Stimulated activated naive CD8-positive, alpha-beta T cell treated with anti-CD3 and anti-CD28 coated beads, Interleukin-15, amount 100 ng/mL, for 72 hours (primary cell): ENCODE measurements at places on chromosomes 7 and 10.

GRCh38 chr7:139876622-139877283 is 47.7 kb downstream of the TBXAS1 start:
- no peak for DNase-seq

DNA sequence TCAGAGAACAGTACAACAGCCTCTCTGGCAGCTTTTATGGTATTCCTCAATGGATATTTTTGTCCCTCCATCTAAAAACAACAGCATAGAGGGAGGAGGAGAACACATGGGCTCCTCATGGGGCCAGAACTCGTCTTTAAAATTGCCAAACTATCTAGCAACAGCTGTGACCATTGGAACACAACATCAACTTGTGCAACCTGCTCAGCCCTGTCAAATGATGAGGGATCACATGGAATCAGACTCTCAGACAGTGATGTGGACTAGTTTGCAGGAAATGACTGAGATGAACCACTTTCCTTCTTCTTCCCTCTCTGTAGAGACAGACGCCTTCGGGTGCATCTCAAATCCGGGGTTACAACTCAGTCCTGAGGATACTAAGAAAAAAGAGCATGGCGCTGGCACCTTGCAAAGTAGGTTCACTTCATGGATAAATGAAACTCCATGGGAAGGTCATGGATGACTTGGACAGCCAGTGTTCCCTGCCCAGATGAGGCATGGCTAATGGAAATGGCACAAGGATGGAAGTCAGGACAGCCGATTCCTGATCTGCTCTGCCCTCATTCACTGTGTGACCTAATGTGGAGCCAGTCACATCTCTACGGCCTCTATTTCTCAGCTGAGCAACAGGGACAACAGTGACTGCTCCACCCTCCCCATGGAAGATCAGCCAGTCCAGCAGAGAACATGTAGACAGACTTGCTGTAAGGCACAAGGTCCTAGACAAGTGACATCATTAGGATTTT is 24.6 kb upstream of the DGKI start:
- DNase-seq = no peak

DNA sequence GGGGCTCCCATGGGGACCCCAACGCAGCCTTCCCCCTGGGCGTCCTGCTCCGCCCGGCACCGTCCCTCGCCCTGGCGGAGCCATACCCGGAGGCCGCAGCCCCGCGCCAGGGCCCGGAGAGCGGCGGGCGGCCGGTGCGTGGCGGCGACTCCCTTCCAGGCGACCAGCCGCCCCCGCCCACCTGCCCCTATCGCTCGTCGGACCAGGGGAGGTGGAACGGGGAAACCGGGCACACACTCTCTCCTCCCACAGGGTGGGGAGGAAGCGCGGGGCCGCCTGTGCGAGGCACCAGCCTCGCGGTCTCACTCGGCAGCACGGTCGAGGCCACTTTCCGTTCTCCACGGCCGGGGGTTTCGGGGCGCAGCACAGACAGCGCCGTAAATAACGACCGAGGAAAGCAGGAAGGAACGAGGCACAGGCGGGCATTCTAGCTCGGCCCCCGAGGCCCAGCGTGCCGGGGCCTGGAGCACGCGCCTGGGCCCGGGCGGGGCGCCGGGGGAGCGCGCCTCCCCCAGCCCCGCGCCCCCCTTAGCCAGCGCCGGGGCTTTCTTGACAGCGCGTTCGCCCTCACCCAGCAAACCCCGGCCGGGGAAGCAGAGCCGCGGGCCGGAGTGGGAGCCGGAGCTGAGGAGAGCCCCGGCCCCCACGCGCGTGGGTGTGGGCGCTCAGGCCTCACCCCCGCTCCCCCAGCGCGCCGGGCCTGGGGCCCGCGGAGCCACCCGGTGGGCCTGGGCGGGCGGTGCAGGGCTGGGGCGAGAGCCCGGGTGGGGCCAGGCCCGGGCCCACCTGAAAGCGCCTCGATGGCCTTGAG is 936 bp downstream of the IGF2BP3 start:
- DNase-seq = peak; percentile 42

- DNase-seq = no peak
These were observed 16.6 kb downstream of the TAS2R40 start for GRCh38 chr7:143238289-143238980.

GRCh38 chr10:96188916-96189315 is 58.8 kb downstream of the ZNF518A start:
- no peak for DNase-seq

DNA sequence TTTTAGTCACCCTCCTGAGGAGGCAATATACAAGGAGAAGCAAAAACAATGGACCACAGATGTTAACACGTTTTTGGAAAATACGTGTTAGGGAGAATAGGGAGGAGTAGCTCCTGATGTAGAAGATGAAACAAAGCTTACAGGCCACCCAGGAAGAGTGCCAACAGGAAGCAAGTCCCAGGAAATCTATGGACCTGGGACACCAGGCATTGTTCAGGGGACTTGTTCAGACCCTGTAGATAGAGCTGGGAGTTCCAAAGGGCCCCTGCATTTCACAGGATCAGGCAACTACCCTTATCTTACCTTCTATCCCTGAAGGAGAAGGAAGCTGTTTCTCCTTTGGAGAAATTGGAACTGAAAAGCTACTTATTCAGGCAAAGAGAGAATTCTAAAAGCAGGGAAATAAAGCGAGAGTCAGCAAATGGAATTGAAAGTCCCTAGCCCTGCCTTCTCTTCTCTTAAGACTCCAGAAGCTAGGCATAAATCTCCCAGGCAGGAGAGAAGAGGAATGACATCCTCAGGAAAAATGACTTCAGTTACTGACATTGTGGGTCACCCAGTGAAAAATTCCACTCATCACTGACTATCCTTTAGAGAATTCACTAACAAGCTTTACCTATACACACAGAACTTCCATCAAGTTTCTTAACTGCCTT is 77.7 kb upstream of the FAM3C start:
- no peak for DNase-seq

DNA sequence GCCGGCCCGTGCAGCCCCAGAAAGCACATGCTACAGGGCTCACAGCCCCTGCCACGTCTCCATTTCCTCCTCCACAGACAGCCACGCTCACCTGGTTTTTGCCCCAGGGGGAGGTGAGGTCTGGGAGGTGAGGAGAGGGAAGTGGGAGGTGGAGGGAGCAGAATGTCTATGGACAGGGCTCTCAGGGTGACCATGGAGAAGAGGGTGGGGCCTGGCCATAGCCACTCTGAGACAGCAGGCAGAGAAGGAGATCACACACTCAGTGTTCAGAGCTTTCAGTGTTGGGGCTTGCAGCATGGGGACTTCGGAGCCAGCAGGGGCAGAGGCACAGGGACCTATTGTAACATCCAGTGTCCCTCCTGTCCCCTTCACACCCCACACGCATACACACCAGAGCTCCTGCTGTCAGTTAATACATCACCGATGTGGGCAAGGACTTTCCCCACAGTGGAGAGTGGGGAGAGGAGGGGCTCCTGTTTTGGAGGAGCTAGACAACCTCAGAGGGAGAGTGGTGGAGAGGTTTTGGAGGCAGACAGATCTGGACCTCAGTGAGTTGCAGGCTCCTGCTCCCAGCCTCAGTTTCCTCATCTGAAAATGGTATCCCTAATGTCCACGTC is 14.4 kb downstream of the WDFY4 start:
- no peak for DNase-seq

GRCh38 chr7:91517201-91517785 is 253.1 kb downstream of the FZD1 start:
- no peak for DNase-seq

- DNase-seq = no peak
These were observed 105.8 kb downstream of the THSD7A start for GRCh38 chr7:11726001-11726793.

GRCh38 chr7:55344840-55345239 is 20.3 kb upstream of the LANCL2 start:
- no peak for DNase-seq

GRCh38 chr10:77939561-77940001 is 13.0 kb upstream of the DLG5 start:
- no peak for DNase-seq

- no peak for DNase-seq
These were observed 22.0 kb upstream of the SLF2 start for GRCh38 chr10:100890673-100891317.

DNA sequence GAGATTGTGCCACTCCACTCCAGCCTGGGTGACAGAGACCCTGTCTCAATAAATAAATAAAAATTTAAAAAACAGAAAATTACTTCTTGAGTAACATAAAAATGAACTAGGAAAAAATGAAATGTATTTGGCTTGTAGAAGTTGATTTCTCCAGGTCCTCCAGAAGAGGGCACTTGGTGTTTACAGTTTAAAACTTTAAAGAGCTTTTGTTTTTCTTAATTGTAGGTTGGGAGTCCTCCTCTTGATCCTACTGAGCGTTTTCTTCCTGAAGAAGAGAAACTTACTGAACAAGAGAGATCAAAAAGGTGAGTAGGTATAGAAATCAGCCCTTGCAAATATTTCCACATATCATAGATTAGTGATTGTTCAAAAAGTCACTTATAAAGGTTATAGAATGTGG is 16.2 kb downstream of the KIFBP start:
- no peak for DNase-seq

DNA sequence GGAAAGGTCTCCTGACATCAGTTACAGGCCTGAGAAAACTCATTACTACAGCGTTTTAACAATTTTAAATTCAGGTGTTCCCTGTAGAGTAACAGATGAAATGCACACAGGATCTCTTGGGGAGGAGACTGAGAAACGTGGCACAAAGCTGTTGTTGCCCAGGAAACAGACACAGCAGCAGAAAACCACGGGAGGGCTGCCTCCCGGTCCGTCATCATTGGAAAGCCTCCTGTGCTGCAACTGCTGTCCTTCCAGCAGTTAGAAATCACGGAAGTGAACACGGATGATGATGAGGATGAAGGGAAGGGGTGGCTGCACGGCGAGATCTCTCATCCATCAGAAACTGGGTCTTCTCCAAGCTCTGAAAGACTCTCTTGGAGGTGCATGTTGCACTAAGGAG is 94.6 kb upstream of the RNF32 start:
- no peak for DNase-seq

DNA sequence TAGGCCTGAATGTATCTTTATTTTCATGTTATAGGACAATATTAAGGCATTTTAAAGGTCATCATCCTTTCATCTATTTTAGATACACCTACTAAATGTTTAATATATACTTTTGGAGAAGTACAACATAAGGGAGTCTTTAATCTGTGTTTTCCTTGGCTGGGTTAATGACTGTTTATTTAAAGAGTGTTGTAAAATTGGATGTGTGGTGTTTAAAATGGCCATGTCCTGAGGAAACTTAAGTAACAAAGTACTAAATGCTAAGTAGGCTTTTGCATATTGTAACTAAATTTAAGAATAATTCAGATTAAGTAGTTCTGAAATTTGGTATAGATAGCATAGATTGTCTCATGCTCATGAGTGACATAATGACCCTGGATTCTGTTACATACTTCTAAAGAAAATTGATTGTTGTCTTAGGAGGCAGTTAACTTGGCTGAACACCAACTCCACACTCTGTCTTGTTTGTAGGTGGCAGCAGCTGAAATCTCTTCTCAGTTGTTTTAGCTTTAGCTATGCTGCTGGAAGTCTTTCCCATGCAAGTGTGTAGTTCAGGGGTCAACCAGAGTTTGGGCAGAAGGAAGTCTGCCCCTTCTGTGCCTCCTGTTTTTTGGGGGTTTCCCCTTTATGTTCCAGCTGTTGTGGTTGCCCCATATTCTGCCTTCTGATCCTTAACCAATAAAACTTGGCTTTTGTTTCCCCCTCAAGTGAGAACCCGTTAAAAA is 29.2 kb downstream of the DLD start:
- DNase-seq = no peak

DNA sequence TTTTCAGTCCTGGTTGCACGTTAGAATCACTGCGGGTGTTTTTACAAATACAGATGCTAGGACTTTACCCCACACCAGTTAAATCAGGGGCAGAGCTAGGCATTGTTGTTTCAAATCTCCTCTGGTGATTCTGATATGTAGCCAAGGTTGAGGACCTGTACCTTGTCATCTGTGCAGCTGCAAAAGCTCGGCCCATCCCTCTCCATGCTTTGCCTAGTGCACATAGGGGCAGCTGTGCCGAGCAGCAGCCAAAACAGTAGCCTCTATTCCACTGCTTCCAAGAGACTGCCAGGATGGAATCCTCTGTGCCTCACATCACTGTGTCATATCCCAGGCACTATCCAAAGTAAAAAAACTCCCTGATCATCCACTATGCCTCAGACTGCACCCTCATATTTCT is 181.3 kb downstream of the CDK14 start:
- DNase-seq = no peak

GRCh38 chr7:128830231-128831177 is at the start of gene FLNC:
TSS of gene FLNC (plus strand) at chr7:128830406. CDS start at chr7:128830638, 232 bp downstream.
- peak; percentile 39 for DNase-seq

DNA sequence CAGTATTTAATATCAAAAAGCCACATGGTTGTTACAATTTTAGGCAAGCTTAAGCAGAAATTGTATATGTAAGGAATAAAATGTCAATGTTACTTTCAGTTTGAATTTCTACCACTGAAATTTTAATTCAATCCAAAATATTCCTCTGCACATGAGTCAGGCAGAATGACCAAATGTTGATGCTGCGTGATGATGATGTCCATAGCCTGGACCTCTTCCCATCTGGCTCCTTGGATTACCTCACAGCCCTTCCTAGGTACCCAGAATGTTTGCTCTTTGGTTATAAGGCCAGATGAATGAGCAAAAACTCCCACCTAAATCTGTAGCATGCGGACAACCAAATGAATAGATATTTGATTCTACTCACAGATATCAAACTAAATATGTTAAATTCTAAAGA is 258.3 kb upstream of the IMMP2L start:
- no peak for DNase-seq

- DNase-seq = peak; percentile 29
These were observed 44.1 kb upstream of the CDK6 start for GRCh38 chr7:92880212-92881090.

- DNase-seq = no peak
These were observed 1.1 kb upstream of the TARP start for GRCh38 chr7:38274486-38274885.

DNA sequence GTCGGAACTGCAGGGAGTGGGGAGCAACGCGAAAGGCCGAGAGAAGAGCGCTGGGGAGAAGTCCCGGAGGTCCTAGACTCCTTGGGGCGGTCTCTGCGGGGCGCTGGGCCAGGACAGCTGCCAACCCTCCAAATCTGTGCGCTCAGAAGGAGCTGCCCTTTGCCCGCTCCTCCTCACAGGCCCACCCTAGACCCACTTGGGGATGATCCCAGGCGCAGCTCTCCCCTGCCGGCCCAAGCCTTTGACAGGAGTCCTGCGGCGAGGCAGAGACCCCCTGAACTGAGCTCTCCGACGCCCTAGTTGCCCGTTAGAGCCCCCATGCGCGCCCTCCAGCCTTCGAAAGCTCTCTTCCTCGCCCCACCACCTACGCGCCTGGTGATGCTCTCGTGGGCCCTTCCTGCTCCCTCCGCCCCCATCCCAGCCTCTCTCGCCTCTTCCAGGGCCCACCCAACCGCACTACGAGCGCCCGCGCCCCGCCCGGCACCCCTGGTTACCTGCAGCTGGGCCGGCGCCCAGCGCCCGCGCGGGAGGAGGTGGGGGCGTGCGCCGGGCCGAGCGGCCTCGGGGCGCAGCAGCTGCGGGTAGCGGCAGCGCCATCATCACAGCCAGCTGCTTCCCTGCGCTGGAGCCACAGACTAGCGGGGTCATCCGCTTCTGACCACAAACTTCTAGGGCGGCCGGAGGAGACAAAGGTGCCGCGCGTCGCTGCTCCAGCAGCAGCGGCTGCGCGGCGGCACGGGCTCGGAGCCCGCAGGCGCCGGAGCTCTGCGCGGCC is 353.4 kb downstream of the DNAJB6 start:
- DNase-seq = no peak

GRCh38 chr10:13086056-13086455 is 13.9 kb upstream of the OPTN start:
- no peak for DNase-seq
